ENCODE measurements at places on chromosomes 4 and X.

DNA sequence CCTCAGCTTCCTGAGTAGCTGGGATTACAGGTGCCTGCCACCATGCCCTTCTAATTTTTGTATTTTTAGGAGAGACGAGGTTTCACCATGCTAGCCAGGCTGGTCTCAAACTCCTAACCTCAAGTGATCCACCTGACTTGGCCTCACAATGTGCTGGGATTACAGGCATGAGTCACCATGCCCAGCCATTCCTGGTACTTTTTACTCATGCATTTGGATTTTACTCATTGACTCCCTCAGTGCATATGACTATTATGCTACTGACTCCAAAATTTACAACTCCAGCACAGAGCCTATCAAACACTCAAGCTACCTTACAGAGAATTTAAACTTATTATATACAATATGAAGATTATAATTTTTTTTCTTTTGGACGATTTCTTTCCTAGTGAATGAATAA is 199.9 kb downstream of the CXXC4 start:
- no peak for DNase-seq

DNA sequence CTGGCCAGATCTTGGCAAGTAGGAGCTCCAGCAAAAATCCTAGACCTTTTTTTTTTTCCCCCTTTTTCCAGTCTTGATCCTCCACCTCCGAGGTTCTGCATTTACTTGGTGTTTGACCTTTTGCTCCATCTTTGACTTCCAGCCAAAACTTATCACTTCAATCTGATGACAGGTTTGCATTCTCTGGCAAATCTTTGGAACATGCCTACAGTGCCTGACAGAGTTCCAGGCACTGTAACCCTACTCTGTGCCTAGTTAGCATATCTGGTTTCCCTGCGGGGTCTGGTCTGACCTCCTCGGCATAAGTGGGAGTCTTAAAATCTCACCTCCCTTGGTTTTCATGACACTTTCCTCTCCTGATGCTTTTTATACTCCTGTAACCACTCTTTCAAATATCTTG is 39.4 kb upstream of the NR3C2 start:
- DNase-seq: no peak

GRCh38 chrX:10004832-10005475 is 37.8 kb downstream of the CLDN34 start:
- no peak for DNase-seq

- DNase-seq: peak; percentile 92
These were observed 39.3 kb upstream of the TXK start for GRCh38 chr4:48173056-48173991.

GRCh38 chr4:162644346-162644745 is 480.5 kb upstream of the FSTL5 start:
- DNase-seq: no peak

DNA sequence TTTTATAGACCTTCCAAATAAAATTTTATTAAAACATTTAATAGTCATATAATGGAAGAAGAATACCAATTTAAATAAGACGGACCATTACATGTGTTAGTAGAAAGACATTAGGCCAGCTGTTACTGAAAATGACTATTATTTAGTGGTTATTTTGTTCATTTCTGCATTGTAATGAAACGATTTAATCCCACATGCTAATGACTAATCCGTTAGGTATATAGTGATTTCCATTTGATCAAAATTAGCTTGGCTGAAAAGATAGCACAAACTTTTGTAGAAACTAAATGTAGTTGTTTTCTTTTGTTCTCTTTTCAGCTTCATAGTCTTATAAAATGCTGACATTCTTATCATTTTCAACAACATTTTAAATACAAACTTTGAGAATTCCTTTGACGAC is 556.1 kb upstream of the TENM3 start:
- no peak for DNase-seq

GRCh38 chr4:112897543-112897942 is 151.9 kb upstream of the ANK2 start:
- peak; percentile 27 for DNase-seq

- no peak for DNase-seq
These were observed 203.6 kb downstream of the LDB2 start for GRCh38 chr4:16694884-16695276.

DNA sequence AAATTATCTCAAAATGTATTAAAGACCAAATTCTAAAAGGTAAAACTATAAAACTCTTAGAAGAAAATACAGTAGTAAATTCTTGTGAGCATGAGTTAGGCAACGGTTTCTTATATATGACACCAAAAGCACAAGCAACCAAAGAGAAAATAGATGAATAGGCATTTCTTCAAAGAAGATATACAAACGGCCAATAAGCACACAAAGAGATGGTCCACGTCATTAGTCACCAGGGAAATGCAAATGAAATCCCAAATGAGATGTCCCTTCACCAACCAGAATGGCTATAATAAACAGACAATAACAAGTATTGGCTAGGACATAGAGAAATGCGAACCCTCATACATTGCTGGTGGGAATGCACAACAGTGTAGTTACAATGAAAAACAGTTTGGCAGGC is 44.6 kb downstream of the RAB33A start:
- no peak for DNase-seq

GRCh38 chr4:152436384-152436783 is 99.5 kb downstream of the FBXW7 start:
- no peak for DNase-seq

GRCh38 chr4:86450861-86451260 is 91.0 kb upstream of the MAPK10 start:
- no peak for DNase-seq

DNA sequence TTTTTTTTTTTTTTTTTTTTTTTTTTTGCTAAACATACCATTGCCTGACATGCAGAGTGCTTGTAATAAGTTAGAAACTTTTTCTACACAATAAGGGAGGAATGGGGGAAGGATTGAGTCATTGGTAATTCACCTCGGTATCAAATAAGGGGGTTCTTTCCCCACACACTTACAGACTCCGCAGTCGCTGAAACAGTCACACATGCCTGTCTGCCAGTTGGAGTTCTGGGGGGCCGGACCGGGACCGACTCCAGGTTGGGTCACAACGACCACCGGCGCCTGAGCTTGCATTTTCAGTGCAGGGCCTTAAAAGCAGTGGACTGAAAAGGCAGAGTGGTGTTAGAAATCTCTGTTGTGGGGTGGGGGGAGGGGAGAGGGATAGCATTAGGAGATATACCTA is 6.9 kb downstream of the PLAC8 start:
- DNase-seq: no peak

- DNase-seq: no peak
These were observed 53.8 kb downstream of the HADH start for GRCh38 chr4:108043526-108043925.

DNA sequence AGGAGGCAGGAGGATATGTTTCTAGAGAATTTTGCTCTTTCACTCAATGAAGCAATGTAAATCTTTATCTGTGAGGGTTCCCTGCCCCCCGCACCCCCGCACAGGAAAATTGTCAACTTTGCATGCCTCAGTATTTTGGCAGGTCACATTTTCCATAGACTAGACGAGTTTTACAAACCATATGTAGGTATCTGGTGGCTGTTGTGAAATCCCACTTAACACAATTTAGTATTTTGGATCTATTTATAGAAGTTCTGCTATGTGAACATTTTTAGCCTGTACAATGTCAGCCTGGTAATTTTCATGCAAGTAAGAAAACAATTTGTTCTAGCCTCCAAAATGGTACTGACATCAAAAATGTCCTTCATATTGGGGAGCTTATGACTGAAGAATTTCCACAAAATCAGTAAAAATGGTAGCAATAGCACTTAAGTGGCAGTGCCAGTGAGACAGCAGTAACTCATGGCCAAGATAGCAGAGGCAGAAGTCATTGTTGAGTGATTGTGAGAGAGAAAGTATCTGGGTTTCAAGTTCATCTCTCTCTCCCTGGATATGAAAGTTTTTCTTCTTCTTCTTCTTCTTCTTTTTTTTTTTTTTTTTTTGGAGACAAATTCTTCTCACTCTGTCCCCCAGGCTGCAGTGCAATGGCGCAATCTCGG is 12.4 kb upstream of the FRYL start:
- DNase-seq: no peak

DNA sequence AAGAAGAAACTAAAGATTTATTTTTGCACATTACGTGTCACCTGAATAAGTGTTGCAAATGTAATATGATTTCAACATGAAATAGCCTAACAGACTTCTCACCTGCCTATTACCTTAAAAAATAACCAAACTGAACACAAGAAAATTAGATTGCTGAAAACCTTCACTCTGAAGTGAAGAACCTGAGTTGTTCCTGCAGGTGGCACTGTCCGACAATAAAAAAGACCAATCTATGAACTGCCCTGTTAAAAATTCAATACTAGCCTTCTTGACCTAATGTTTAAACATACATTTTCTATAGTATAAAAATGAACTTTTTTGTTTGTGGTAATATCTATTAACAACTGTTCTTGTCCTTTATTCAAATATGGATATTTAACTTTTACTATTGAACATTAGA is 69.2 kb upstream of the PNPLA4 start:
- peak; percentile 59 for DNase-seq

DNA sequence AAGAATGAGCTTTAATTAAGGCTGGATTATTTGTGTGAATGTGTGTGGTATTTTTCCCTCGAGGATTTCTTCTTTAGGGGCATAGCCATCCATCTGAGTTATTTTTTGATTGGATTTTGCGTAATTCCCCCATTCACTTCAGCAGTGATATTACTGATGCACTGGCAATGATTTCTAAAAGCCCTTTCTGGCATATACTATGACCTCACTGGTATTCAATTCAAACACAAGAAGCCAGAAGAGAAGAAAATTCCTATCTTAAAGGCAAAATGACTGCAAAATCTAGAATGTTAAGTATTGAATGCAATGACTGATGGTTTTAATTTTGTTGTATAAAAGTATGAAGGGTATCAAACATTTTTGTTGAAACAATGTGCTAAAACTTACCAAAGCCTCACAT is 71.1 kb upstream of the DDIT4L start:
- no peak for DNase-seq

DNA sequence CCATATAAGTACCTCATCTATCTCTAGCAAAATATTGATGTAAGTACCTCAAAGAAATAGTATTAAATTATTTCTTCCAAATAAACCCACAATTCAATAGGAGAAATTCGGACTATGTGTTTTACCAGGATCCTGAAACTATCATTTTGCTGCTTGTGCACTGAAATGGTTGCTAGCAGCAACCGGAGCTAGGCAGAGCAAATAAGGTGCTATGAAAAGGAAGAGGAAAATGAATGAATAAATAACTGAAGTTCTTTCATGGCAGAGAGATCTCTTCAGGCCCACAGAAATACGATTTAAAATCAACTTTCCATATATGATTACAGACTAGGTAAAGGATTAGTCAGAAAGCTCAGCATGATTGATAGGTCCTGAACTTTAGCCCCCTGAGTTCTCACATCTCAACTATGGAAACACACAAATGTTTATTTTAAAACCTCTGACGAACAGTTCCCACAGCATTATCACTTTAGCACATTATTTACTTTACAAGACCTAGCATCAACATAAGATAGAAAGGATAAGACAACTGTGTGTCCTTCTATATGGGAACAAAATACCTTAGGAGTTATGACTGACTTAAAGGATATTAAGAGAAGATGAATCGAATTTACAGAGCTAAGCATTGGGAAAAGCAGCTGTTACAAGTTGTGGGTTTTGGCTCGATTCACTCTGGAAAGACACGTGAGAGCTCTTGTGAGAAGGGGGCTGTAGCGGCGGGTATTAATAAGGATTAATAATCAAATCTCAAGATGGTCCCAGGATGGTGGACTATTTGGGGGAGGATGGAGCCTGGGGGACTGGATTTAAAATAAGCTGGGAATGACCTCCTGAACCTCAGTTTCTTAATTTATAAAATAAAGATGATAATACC is 104.3 kb downstream of the CORIN start:
- no peak for DNase-seq

- DNase-seq: no peak
These were observed 32.1 kb downstream of the SLC34A2 start for GRCh38 chr4:25687773-25688172.

DNA sequence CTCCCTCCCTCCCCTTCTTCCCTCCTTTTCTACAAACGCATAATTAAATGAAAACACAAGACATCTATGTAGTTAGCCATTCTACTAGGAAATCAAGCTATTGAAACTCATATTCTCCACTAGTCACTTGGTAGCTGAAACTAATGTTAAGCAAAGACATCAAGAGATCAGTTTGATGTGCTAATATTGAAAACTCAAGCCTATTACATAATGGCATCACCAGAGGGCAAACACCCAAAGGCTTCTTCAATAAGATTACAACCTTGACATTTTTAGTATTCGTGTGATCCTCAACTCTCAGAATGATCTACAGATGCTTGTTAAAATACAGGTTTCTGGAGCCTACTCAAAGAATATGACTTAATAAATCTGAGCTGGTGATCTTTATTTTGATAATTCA is 6.2 kb upstream of the GUCY1A1 start:
- DNase-seq: no peak

DNA sequence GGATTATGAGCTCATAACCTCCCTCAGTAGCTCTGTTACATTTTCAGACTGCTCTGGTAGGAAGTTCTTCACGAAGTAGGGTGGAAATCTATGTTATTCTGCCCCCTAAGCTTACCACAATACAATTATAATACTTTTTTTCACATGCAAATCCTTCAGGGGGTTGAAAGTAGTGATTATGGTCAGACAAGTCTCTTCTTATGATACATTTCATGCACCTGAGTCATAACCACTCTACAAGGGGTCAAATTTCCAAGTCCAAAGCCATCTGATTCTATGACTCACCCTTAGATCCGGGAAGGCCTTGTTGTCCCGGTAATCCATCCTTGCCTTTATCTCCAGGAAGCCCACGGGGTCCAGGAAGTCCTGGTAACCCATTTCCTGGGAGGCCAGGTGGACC is 95.2 kb downstream of the ATG4A start:
- DNase-seq: no peak

DNA sequence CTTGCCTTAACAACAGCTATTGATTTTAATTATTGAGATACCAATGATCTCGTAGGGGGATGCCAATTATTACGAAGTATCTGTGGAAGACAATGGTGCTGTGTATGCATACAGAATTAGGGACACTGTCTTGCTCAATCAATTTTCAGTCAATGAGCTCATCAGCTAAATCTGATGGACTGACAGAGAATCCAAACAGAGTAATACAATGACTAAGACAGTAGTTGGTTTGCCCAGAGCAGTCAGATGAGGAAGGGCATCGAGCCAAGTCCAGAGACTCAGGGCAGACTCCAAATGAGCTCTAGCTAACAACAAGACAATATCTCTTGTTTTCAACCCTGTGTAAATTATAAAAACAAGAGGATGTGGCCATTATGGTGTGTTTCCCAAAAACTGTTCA is 14.7 kb upstream of the GSX2 start:
- DNase-seq: peak; percentile 41

DNA sequence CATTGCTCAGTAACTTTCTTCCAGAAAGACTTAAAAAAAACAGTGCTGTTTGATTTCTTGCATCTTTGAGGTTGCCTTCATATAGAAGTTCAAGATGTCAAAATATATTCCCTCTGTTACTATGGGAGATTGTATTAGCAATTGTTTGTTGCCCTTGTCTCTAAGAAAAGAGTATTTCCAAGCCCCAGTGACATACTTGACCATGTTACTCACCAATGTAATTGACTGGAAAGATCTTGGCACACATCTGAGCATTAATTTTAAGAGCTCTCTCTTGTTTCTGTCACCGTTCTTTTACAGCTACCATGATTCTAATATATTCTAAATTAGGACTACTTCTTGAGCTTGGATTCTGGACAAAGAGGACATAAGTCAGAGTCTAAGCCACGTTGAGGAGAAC is 902.7 kb upstream of the EPHA5 start:
- no peak for DNase-seq

GRCh38 chrX:125378770-125379169 is 59.1 kb downstream of the TEX13C start:
- DNase-seq: no peak

GRCh38 chr4:6403400-6403685 is 69.1 kb downstream of the PPP2R2C start:
- no peak for DNase-seq

- DNase-seq: peak; percentile 63
These were observed 90.0 kb upstream of the GRPR start for GRCh38 chrX:16033331-16033730.
